ENCODE measurements at places on chromosomes 16 and 17. TPM values are rescaled to one million over a fixed set of nuclear protein-coding genes. Genes with fewer than 3 reads are reported as not detected.
A peak's percentile ranks its signal among the peaks of the same experiment; 100 is the strongest.

GRCh38 chr17:65664266-65664665 is 102.8 kb upstream of the AXIN2 start:
- DNase-seq: no peak

The NUTF2 gene
- total RNA-seq: 184 TPM

- DNase-seq: no peak
Measured at GRCh38 chr16:65124212-65124548, 2.3 kb upstream of the CDH11 start.

The FN3K gene
- total RNA-seq: 2.9 TPM

GRCh38 chr16:1960665-1961630 is 1.6 kb downstream of the NDUFB10 start:
- peak; percentile 73 for DNase-seq
